Mesothelial cell of epicardium (in vitro differentiated cells): ENCODE measurements at places on chromosomes 12 and 14.

DNA sequence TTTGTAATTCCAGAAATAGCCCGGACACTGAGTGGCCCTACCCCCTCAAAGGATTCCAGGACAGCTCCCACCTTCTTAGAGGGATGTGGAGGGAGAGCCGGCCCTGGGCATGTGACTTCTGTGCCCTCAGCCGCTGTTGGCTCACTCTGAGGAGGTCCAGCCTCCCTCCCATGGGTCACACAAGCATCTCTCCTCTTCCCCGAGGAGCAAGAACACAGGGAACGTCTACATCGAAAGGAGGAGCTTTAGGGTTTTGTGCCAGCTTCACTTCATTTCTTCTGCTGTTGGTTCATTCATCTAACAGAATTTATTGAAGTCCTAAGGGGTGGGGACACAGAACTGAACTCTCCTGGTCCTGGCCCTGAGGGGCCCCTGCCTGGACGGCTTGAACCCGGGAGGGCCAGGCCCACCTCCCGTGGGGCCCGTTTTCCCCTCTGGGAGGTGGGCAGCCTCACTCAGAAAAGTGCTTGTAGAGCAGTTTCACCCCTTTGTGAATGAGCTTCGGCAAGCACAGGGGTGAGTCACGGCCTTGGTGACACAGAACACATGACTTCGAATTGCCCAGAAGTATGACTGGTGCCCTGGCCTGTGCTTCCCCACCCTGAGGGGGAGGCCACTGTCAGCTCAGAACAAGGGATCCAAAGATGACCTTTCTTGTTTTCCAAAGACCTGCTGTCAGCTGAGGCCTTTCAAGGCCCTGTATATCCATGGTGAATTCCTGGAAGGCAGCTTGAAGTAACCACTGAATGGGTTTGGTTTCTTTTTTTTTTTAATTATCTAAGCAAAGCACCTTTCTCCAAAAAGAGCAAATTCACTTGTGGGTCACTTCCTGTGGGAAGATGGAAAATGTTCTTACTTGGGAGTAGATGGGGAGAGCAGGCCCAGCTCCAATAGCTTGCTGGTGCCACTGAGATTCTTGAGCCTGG lies 39.2 kb downstream of the NFKBIA start:
- H3K27ac ChIP-seq, result peak overlapping the region; percentile 39
- peaks cover 28% of the 10 kb centered on the region for H3K4me1 ChIP-seq
- H3K36me3 ChIP-seq, result no peaks in the 10 kb centered on the region

- H3K4me3 ChIP-seq, result no peak overlapping the region
- H3K27ac ChIP-seq, result peak overlapping the region; percentile 66
- H3K36me3 ChIP-seq, result peaks cover 5% of the 10 kb centered on the region
- H3K27me3 ChIP-seq, result no peaks in the 10 kb centered on the region
Measured at GRCh38 chr12:77940011-77940423, 109.3 kb downstream of the NAV3 start.

GRCh38 chr12:15227004-15227679 lies 5.9 kb upstream of the RERG start:
- DNase-seq, result no peak
- peaks cover 22% of the 10 kb centered on the region for H3K27me3 ChIP-seq
- no peaks in the 10 kb centered on the region for H3K36me3 ChIP-seq
- peaks cover 5% of the 10 kb centered on the region for H3K4me1 ChIP-seq
- H3K27ac ChIP-seq, result no peak overlapping the region

DNA sequence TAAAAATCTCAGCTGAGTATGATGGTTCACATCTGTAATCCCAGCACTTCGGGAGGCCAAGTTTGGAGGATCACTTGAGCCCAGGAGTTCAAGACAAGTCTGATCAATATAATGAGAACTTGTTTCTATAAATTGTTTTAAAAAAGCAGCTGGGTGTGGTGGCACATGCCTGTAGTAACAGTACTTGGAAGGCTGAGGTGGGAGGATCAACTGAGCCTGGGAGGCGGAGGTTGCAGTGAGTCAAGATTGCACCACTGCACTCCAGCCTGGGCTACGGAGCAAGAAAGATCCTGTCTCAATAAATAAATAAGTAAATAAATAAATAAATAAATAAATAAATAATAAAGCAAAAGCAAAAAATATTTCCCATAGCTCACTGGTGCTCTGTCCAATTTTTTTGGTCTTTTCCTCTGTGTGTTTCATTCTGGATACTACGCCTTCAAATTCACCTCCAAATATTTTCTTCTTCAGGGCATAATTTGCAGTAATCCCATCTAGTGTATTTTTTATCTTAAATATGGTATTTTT lies 32.7 kb upstream of the SNX6 start:
- no peaks in the 10 kb centered on the region for H3K36me3 ChIP-seq
- no peak overlapping the region for H3K4me3 ChIP-seq
- no peaks in the 10 kb centered on the region for H3K27me3 ChIP-seq
- DNase-seq, result no peak

- H3K36me3 ChIP-seq, result no peaks in the 10 kb centered on the region
- peaks cover 26% of the 10 kb centered on the region for H3K27me3 ChIP-seq
- H3K27ac ChIP-seq, result no peak overlapping the region
- no peaks in the 10 kb centered on the region for H3K4me1 ChIP-seq
- no peak overlapping the region for H3K4me3 ChIP-seq
Measured at GRCh38 chr12:2722806-2723205, 72.0 kb upstream of the FKBP4 start.
